Fibroblast of gingiva (primary cell): ENCODE measurements at places on chromosomes 7 and 10.

- no peak for DNase-seq
These were observed 165.8 kb downstream of the NRF1 start for GRCh38 chr7:129777195-129777844.

GRCh38 chr10:60960913-60961312 lies 16.9 kb upstream of the RHOBTB1 start:
- DNase-seq, result no peak

DNA sequence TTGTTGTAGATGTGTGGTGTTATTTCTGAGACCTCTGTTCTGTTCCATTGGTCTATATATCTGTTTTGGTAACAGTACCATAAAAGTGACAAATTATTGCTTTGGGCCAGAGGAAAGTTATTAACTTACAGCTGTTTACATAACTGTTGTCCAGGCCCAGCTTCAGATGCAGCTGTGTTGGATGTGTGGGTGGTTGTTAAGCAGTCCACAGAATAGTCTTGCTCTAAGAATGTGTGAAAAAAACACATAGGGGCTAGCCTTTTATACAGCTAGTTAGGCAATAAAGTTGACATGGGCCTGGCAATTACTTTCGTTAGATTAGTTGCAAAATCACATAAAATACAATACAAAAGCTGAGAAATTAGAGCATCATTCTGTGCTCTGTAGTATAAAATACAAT lies 31.9 kb downstream of the DLD start:
- peak; percentile 46 for DNase-seq

- DNase-seq, result no peak
These were observed 4.0 kb upstream of the PPP1R3C start for GRCh38 chr10:91636892-91637291.

GRCh38 chr10:120789303-120790203 lies 61.6 kb upstream of the WDR11 start:
- DNase-seq, result no peak

DNA sequence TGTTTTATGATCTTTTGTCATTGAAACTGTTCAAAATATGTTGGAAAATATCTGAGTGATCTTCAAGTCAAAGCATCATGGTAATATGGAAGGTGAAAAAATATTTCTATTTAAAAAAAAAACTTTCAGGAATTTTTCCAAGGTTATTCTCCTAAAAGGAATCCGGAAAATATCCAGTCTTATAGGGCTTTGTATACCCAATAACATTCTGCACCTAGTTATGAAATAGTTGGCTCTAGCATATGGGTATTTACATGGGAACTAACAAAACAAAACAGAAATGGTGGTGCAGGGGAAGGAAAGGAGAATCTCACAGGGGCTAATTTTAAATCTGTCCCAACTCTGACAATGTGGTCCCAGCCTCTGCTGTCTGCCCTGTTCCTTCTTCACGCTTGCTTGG lies 167.1 kb upstream of the RHEB start:
- DNase-seq, result peak; percentile 33

DNA sequence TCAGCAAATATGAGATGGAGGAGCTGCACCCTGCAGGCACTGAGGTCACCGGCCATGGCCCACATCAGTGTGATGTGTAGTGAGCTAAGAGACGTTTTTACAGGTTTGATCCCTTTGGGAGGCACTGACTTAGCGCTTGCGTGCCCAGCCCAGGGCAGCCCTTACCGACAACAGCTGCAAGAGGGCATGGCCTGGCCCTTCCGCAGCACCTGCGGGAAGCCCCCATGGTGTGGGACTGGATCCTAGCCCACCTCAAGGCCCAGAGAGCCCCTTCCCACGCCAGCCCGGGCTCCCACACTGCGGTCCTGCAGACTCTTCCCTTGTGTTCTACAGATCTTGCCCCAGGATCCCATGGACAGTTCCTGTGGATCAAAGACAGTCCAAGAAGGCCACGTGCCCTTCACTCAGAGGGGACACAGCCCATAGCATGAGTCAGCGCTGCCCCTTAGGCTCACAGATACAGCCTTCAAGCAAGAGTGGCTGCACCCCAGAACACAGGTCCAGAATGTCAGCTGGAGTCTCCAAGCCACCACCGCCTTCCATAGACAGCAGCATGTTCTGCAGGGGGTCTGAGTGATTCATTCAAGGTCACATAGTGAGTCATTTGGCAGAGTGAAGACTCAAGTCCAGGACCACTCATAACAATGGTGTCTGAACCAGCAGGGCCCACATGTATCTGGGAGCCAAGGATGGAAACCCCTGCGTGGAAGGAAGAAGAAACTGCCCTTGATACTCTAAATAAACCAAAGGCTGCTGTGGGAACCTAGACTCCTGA lies 25.4 kb downstream of the TLL2 start:
- no peak for DNase-seq

DNA sequence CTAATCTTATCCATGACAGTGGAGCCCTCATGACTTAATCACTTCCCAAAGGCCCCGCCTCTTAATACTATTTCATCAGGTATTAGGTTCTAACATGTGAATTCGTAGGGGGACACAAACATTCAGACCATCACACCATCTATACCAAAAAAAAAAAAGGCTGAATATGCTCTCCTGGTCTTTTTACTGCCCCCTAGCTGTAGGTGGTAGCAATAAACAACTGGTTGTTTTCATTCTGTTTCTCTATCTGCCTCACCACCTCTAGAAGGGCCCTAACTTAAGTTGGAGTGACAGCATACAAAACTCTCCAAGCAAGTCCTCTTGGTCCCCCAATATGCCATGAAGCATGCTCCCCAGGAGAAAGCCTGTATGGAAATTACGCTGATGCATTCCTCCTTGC lies 94.1 kb downstream of the GRM8 start:
- DNase-seq, result no peak

GRCh38 chr10:63261496-63261895 lies 128.4 kb downstream of the NRBF2 start:
- no peak for DNase-seq

DNA sequence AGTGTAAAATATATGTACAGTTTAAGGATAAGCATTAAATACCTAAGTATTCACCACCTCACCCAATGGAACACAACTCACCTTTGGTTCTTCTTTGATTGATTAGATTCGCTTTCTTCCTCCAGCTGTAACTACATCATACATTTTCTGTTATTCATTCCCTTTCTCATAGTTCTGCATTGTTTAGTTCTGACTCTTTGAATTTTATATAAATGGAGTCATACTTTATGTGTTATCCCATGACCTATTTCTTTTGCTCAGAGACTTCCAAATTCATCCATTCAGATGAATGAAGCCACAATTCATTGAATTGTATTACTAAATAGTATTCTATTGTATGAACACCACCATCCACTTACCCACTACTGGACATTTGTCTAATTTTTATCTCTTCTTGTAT lies 12.3 kb downstream of the THNSL1 start:
- no peak for DNase-seq
